SW480 (cell line): ENCODE measurements at places on chromosomes 1 and 21.

- DNase-seq: no peak
Measured at GRCh38 chr1:30088594-30088993, 634.8 kb downstream of the MATN1 start.

- DNase-seq: no peak
Measured at GRCh38 chr1:55309053-55309452, 93.9 kb upstream of the USP24 start.

DNA sequence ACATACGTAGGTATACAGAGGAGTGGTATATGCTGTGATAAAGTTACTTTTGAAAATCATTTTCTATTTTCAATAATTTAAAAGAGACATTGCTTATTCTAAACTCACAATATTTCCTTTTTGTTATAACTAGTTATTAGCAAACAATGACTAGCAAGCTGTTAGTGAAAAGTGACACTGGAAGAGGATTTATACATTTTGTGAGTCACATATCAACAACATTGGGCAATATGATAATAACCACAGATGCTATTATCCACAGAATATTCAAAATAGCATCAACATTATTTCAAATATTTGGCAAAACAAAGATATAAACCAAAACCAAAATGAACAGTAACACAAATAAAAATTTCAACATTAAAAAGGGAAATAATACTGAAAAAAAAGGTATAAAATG lies 104.0 kb upstream of the HP1BP3 start:
- DNase-seq: no peak

DNA sequence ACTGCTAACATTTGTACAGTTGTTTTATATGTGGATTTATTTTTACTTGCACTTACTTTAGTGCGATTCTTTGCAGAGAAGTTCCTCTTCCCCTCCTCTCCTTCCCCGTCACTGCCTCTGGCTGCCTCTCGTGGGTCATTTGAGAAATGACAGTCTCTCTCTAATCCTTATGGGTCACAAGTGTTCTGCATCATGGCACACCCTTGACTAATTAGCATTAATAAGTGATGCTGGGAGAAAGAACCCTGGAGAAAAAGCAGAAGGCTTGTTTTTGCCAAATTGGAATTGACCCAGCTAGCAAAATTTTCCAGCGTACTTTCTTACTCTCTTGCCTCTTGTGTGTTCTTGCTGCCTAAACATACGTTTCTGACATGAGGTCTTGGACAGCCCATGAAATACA lies 301.2 kb downstream of the DUSP10 start:
- DNase-seq: no peak

GRCh38 chr1:156664046-156664766 lies 13.0 kb downstream of the NES start:
- peak; percentile 18 for DNase-seq

GRCh38 chr1:200625381-200625824 lies 4.9 kb upstream of the KIF14 start:
- DNase-seq: peak; percentile 54

DNA sequence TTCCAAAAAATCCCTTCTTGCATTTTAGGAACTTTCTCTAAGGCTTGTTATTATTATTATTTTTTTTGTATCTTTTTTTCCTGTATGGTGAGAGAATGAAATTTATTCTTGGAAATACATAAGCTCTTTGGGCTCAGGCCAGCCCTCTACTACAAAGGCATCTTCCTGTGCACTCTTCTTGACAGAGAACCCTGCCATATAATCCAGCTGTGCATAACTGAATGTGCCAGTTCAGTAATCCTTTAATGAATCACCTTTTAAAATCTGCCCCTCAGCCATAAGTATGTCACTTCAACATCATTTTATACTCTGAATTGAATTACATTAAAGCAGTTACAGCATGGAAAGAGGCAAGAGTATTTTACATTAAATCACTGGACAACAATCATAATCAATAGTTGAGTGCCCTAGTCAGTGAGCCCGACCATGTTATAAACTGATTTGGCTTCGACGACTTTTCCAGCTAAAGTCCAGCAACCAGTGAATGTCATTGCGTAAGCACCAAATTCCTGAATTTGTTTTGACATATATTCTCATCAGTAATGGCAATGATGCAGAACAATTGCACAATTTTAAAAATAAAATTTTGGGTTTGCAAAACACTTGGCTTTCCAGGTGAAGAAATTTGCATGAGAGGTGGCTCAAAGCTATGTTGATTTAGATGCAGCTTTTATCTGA lies 59.2 kb upstream of the KCNK2 start:
- no peak for DNase-seq

DNA sequence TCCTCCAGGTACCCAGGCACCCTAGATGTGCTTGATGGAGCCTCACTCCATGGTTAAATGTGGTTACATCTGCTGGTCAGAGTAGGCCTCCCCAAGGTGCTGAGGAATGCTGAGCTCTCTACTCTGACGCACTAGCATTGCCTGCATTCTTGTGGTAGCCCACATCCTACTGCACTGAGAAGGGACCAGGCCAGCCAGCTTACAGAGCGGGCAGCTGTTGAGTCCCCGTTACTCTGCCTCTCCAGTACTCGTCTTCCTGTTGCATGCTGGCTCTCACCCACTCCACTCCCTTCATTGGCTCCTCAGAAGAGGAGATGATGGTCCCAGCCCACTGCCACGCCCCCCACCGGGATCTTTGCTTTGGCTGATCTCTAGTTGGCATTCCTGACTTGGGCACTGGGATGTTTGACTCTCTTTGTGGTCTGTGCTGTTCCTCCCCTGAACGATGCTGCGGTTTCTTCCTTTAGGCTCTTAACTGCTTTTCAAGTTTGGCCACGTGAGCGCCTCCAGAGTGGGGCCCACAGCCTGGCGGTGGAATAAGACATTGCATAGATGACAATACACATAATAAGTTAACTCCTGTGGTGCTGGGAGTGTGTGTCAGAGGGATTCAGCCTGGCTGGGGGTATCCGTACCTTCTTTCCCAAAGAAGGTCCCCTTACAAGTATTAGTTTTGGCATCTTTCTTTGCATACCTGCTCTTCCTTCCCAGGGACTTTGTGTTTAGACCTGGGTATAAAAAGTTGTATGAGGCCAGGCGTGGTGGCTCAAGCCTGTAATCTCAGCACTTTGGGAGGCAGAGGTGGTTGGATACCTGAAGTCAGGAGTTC lies 18.6 kb downstream of the AZIN2 start:
- DNase-seq: peak; percentile 100

- DNase-seq: no peak
Measured at GRCh38 chr1:36576551-36577110, 93.9 kb upstream of the CSF3R start.

DNA sequence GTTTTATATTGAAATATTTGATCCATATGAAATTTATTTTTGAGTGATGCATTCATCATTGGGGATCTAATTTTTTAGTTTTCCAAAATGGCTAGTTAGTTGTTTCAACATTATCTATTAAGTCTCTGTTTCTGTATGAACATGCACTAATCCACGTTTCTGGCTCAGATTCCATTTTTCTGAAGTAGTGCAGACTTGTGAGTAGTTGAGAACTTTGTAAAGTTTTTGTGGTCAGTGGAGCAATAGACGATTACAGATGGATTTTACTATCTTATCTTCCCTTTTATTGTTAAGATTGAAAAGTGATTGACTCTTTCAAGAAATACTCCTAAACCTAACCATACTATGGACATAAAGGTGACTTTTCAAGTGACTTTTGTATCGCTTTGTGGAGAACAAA lies 16.7 kb downstream of the SOAT1 start:
- DNase-seq: no peak

DNA sequence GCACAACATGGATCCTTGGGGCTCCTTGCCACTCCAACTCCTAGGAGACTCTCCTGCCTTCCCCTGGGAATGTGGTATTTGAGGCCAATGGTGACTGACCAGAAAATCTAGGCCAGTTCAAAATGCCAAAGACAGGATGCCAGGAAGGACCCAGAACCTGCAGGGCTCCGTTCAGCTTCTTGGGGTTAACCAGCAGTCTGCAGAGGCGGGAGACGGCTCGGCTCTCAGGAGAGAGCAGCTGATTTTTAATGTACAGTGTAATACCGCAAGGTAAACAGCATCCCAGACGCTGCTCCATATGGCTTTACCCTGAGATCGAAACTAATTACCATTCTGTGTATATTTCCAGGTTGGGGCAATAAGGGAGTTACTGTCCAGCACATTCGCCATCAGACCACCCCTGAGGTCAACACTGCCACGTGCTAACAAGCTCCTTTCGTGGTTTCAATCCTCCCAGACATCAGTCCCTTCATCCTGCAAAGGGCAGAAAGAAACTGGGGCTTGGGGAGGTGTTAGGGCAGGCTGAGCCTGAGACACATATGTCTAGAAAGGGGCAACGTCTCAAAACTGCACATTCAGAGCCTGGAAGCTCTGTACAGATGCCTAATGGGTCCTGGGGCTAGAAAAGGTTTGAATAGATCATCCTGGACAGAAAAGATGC lies 16.7 kb downstream of the ITPKB start:
- no peak for DNase-seq

GRCh38 chr1:51997974-51998382 lies 7.5 kb upstream of the RAB3B start:
- DNase-seq: no peak

GRCh38 chr1:4551706-4552105 lies 102.7 kb upstream of the AJAP1 start:
- no peak for DNase-seq

DNA sequence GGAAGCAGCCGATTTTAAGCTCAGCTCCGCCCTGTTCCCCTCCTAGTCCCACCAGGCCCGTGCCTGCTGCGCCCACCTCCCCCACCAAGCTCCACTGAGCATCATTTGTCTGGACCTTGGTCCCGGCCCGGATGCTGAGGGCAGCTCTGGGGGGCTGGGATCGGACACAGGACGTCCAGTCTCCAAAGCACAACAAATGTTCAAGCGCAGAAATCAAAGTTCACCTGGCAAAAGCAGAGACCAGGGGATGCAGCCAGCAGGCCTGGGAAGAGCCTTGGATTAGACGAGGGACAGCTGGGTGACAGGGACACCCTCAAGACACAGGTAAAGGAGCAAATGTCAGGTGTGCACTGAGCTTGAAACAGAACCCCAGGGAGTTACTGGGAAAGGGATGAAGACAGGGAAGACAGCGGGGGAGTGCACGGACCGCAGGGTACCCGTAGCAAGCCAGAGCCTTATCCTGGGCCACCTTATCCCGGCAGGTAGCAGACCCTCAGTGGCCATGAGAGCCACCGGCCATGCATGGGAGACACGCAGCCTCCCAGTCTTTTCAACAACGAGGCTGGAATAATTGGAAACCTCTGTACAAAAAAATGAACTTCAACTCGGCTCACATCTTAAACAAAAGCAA lies 22.2 kb upstream of the TMEM52 start:
- DNase-seq: no peak

GRCh38 chr1:47696737-47697441 lies 259.0 kb downstream of the FOXD2 start:
- DNase-seq: peak; percentile 44
